ENCODE measurements at places on chromosomes 7 and 10. TPM values are rescaled to one million over a fixed set of nuclear protein-coding genes. Genes with fewer than 3 reads are reported as not detected.

The DNAH11 gene
- total RNA-seq, result 2.7 TPM

The HMX2 gene
- not detected for total RNA-seq

The GRID2IP gene
- total RNA-seq, result not detected

The VAX1 gene
- total RNA-seq, result not detected

All from fibroblast of the aortic adventitia (primary cell).